Stimulated activated CD4-positive, alpha-beta T cell treated with anti-CD3 and anti-CD28 coated beads, Interleukin-1b, Interleukin-23, amount 100 ng/mL, for 1 hour (primary cell): ENCODE measurements at places on chromosomes 6 and 20.
A peak's percentile ranks its signal among the peaks of the same experiment; 100 is the strongest.

- no peak for DNase-seq
Measured at GRCh38 chr20:58546756-58547622, 31.8 kb upstream of the APCDD1L start.

GRCh38 chr6:167574431-167575151, 249.7 kb downstream of the TTLL2 start:
- no peak for DNase-seq

DNA sequence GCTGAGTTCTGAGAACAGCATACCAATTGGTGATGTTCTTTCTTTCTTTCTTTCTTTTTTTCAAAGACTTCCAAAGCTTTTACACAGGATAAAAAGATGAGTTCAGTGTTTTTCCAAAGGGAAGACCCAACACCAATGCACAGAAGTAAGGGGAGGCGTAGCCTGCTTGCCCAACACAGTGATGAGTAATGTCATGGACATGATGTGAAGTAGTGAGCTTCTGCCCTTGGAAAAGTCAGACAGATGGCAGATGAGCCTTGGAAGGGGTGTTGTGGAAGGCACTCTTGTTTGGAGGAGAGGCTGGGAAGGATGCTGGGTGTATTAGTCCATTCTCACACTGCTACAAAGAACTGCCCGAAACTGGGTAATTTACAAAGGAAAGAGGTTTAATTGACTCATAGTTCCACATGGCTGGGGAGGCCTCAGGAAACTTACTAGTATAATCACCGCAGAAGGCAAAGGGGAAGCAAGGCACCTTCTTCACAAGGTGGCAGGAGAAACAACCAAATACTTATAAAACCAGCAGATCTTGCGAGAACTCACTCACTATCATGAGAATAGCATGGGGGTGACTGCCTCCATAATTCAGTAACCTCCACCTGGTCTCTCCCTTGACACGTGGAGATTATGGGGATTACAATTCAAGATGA, 12.6 kb downstream of the LRP11 start:
- no peak for DNase-seq

GRCh38 chr6:2576499-2576898, 174.2 kb downstream of the MYLK4 start:
- DNase-seq: no peak

DNA sequence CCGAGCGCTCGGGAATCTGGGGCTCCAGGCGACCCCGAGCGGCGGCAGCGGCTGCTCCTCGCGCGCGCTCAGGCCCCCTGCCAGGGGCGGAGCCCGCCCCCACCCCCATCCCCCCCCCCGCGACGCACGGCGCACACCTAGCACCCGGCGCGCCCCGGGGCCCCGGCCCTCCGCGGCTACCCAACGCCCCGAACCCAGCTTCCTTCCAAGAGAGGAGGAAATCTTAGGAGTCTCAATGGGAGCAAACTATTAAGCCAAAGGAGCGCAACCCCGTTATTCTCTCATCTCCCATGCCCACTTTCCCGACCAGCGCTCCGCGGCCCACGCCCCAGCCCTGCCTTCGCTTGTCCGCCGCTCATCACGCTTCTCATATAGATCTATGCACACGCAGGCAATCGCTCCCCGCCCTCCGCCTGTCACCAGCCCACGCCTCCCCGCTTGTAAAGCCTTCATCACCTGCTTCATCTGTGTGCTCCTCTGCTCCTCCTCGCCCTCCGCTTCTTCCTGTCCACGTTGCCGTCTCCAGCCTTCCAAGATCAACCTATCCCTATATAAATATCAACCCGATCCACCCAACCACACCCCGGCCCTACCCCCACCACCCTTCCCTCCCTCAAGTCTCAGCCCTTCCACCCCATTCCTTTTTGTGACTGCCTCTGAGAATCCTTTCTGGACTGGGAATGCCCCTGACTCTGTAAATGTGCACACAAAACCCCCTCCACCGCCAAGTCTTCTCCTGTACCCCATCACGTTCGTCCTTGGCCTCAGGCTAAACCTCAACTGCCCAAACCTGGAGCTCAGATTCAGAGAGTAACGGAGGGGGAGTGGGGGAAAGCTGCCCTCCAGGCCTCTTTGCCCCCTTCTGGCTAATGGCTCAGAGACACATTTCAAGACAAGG, at the start of gene DLK2:
Gene DLK2, minus strand, starts transcription at position 18 of the 898 bp plus-strand sequence. CDS start 723 bp downstream, outside the sequence.
- DNase-seq: peak; percentile 40

GRCh38 chr6:138331984-138332383, 45.7 kb upstream of the SMIM28 start:
- no peak for DNase-seq

- DNase-seq: no peak
Measured at GRCh38 chr6:119324718-119325117, 24.8 kb downstream of the MAN1A1 start.

- peak; percentile 85 for DNase-seq
Measured at GRCh38 chr6:83065511-83066192, at the start of gene UBE3D. TSS of gene UBE3D (minus strand) at chr6:83065841. CDS start at chr6:83065718, 123 bp downstream.

DNA sequence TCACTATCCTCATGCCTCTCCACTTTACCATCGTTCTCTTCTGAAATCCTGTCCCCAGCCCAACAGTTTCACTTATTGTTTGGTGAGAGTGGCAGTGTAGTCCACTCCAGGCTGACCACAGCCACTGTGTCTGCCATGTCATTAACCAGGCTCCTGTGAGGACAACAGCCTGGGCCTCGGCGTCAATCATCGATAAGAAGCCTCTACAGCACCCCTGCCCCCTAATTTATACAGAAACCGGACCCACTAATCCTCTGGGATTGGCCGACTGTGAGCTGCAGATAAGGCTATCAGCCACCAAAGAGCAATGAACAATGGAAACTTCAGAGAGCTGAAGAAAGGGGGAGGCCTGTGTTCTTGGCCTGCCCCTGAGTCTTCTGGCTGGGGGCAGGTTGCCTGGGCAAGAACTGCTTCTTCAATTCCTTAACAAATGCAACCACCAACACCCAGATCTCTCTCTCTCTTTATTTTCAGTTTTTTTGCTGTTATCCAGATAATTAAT, 3.4 kb downstream of the EGFL8 start:
- no peak for DNase-seq

GRCh38 chr6:1254326-1254725, 57.6 kb upstream of the FOXQ1 start:
- DNase-seq: no peak

DNA sequence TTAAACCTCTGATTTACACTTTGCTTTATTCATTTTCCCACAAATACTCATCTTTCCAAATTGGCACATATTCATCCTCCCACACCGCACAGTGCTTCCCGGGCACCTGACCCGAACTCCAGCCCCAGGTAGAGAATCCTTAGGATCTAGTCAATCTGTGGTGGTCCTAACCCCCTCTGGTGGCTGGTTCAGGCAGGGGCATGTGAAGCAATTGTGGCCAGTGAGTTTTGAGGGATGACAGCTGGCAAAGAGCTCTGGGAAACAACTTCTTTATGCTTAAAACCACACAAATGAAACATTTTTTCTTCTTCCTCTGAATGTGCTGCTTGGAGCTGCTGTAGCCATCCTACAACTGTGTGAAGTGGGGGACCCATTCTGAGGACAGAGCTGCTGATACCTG, 54.7 kb downstream of the ELOVL5 start:
- no peak for DNase-seq

- DNase-seq: peak; percentile 41
Measured at GRCh38 chr6:13273931-13274706, 54.2 kb downstream of the TBC1D7 start.

DNA sequence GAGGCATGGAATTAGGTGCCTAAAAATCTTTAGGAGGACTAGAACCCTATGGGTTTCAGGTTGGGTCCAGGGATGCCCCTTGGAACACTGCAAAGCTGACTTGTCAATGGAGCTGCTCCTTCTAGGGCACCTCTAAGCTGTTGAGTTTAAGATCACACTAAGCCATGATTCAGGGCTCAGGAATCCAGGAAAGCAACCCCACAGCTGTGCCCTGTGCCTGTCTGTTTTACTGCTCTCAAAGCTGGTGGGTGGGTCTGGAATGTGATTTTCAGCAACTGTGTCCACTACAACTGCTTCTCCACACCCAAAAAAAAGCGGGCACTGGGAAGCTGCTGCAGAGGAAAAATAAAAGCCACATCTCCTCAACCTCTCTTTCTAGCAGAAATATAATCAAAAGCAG, 310.4 kb upstream of the MOCS1 start:
- no peak for DNase-seq

- no peak for DNase-seq
Measured at GRCh38 chr20:50991076-50991475, 31.8 kb downstream of the KCNG1 start.

DNA sequence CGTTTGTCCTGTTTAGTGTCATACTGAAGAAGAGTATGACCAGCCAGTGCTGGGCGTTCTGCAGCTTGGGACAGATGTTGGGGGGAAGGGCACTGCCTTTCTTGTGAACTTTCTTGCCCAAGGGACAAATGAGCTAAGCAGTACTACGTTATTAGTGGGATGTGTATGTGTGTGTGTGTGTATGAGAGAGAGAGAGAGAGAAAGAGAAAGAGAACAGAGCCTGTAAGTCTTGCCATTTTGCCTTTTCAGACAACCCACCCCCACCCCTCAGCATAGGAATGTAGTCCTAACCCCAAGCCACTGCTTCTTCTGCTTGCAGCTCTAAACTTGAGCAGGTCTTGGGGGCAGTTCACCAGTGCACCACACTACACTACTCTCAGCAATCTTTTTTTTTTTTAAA, 45.5 kb downstream of the E2F3 start:
- DNase-seq: no peak

- no peak for DNase-seq
Measured at GRCh38 chr20:14178528-14178927, 158.9 kb downstream of the FLRT3 start.

GRCh38 chr6:43129434-43130194, 41.5 kb upstream of the SRF start:
- DNase-seq: no peak

DNA sequence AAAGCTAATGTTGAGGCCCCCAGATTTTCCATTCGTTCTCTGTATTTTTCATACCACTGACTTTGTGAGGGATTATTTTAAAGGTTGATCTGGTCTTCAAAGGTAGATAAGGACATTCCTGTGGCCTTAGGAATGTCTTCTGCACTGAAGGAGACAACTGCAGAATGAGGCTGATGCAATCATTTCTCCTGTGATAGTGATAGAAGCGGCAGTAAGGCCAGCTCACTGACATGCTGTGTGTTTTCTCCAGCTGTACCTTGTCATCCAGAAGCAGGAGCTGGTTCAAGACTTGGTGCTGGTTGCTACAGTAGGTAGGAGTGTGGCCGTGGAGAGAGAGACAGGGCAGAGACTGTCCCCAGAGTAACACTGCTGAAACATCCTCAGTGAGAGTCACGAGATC, 53.8 kb downstream of the DCBLD1 start:
- DNase-seq: no peak

DNA sequence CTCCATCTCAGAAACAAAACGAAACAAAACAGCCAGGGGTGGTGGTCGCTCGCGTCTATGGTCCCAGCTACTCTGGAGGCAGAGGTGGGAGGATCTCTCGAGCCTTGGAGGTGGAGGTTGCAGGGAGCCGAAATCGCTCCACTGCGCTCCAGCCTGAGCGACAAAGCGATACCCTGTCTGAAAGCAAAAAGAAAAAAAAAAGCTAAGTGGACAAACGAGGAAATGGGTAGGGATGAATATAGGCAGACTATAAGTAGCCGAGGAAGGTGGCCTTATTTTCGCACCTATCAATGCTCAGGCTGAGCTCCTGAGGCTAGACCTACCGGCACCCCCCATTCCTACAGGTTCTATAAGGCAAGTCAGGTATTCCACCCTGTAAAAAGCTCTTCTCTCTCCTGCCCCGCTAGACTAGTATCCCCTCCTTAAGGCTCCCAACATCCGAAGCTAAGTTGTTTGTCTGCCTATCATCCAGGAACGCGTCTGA, 650 bp upstream of the CASP8AP2 start:
- DNase-seq: no peak

DNA sequence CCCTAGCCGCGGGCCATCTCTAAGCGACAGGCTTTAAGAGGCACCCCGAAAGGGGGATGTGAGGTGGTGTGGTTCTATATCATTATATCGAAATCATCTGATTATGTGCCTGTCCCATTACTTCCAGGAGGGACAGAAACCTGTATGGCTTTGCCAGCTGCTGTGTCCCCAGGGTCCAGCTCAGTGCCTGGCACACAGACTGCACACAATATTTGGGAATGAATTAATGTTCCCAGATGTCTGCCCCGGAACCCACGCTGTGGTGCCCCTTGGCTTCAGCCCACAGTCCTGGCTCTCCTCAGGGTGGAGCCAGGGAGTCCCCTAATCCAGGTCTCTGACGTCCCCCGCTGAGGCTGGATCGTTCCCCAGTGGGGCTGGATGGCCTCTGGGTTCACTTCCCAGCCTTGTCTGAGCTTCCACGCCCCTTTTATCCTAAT, 8.9 kb upstream of the AHCY start:
- no peak for DNase-seq

GRCh38 chr6:8939615-8940014, 504.3 kb upstream of the SLC35B3 start:
- no peak for DNase-seq

GRCh38 chr20:4073852-4074741, 58.7 kb upstream of the RNF24 start:
- DNase-seq: no peak

- no peak for DNase-seq
Measured at GRCh38 chr6:33959329-33959651, 155.5 kb upstream of the MLN start.

- no peak for DNase-seq
Measured at GRCh38 chr20:2891343-2891742, 18.1 kb downstream of the PTPRA start.

DNA sequence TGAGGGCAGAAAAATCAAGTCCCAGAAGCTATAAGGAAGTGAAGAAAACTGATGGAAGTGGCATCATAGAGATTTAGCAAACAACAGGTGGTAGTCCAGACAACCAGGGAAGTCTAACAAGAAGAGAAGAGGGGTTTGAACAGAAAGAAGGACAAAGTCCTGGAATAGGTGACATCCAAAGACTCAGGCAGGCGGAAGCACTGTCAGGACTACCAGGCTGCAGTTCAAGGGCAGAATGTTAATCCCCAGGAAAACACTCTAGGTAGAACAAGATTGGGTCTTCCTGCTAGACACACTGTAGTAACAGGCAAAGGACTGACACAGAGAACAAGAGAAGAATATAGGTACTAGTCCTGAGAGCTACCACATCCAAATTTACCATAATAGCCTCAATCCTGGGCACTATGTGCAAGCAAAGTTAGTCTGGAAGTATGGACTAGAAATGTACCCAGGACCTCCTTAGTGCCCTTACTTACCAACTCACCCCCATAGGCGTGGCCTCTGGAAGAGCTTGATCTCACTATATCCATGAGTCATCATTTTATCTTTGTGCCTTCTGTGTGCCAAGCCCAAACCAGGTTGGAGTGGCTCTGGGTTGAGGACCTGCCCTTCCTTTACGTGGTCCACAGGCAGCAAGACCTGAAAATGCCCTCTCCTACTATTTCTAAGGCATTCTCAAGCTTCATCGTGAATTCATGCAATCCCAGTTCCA, 2.2 kb upstream of the EPB41L2 start:
- no peak for DNase-seq
